ENCODE measurements at places on chromosomes 16 and 17.

DNA sequence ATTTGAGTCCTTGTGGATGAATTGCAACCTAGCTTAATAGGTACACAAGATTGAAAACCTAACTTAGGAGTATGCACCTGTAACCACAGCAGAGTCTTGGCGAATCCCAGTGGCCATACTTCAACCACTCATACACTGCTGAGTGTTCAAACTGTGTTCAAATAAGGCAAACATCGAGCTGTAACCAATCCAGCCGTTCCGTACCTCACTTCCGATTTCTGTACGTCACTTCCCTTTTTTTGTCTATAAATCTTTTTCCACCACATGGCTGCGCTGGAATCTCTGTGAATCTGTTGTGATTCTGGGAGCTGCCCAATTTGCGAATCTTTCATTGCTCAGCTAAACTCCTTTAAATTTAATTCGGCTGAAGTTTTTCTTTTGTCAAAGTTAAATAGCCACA is 190.6 kb downstream of the MAF start:
- DNase-seq: no peak

GRCh38 chr17:76086384-76086783 is 7.4 kb downstream of the ZACN start:
- no peak for DNase-seq

DNA sequence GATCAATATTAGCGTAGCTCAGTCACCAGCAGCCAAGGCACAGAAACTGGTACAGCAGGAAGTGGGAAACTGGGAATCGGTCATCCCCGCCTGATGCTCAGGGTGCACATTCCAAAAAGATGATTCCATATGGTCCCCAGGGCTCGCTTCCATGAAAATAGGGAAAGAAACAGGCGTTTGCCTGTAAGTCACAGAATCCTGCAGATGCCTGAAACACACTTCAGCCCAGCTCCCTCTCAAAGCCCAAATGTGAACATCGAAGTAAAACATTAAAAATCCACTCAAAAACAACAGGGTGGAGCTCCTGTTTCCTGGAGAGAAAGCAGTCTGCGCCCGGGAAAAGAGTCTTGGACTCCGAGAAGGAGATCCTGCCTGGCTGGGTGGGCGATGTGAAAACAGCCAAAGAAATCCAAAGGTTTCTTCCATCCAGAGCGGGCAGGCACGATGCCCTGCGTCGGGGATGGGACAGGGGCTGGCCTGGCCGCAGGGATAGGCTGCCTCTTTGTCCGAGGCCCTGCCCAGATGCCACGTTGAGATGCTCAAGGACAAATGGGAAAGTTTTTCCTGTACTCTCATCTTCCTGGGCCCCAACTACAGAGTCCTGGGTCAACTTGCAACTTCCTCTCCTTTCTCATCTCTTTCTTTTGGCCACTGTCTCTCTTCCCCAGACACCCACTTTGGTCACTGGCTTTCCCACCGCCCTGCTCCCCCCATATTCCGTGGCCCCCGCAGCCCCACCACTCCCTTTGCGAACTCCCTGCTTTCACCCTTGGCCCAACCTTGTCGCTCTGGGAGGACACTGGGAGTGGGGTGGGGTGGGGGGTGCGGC is 743 bp downstream of the WIPI1 start:
- peak; percentile 87 for DNase-seq

DNA sequence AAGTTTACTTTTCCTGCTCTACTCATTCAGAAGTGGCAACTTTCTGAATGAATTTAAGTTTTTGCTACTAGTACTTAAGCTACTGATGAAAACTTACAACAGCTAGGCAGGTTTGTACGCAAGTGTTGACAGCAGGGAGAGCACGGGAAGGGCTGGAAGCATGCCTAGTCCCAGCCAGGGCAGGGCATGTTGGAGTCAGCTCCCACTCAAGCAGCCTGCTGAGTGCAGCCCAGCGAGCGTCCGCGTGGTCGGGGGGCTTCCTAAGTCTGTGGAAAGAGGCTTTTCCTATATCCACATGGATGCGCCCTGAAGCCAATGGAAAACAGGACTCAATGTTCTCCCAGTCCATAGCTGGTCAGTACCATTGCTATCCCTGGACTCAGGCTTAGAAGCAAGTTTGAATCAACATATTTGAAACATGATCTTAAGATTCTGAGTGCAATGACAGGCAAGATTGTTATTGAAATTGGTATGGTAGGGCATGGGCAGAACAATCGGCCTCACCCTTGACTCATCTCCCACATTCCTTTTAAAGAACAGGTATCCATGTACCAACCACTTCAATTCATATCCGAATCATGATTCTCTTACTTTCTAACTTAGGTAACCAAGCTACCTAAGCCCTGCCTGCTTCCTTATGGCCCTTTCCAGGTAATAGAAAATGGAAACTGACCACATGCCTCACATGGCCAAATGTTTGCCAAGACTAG is 22.5 kb downstream of the CYB5D2 start:
- no peak for DNase-seq

GRCh38 chr16:26727848-26728247 is 338.9 kb upstream of the C16orf82 start:
- no peak for DNase-seq

DNA sequence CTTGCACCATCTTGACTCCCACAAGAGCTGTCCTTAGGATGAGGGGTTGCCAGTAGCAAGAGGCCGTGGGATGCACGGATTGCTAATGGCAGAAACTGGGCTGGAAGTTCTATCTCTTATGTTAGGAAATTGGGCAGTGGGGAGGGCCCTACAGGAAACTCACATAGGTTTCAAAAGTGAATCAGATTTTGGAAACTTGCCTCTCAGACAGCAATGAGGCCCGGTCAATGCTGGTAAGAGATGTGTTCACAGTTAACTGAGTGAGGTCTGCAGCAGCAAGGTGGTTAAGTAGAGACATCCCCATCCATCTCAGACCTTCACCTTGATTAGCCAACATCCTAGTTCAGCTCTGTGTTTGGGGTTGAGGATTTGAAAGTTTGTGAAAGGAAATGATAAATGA is 164.7 kb downstream of the ABCA8 start:
- no peak for DNase-seq

DNA sequence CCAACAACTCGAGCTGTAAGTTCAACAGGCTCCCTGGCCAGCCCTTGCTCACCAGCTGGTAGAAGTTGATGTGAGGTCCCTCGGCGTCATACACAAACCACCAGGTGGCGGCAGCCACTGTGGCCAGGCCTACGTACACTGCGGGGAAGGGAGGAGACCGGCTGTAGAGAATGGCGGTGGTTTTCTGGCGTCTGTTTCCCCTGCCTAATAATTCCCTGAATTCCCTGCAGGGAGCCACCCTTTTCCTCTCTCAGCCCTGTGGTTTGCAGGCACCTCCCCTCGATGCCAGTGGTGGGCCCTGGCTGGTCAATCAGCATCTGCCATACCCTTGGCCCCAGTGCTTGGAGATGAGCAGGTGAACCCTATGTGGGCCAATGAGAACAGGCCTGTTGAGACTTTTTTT is 18.9 kb upstream of the P2RX1 start:
- DNase-seq: peak; percentile 66

GRCh38 chr17:13650096-13650675 is 48.5 kb upstream of the HS3ST3A1 start:
- DNase-seq: no peak

Data from fibroblast of skin of right biceps (primary cell).